ENCODE measurements at places on chromosomes 13 and 19.
A peak's percentile ranks its signal among the peaks of the same experiment; 100 is the strongest.

DNA sequence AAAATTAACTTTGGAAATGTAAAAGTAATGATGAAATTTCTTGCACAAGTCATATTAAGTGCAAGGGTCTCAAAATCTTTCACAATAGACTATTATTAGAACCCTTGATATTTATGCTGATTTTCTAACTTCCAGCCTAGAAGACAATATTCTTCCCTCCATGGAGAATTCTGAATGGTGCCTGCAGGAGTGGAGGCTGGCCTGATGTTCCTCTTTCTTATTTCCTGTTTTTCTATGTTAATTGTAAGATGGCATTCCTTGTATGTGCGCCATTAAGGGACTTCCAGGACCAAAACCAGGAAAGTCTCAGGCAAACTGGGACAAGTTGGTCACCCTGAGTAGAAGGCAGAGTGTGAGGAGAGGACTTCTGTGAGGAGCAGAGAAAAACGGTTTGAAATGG, 294.9 kb downstream of the DLEU7 start:
- DNase-seq = peak; percentile 31

DNA sequence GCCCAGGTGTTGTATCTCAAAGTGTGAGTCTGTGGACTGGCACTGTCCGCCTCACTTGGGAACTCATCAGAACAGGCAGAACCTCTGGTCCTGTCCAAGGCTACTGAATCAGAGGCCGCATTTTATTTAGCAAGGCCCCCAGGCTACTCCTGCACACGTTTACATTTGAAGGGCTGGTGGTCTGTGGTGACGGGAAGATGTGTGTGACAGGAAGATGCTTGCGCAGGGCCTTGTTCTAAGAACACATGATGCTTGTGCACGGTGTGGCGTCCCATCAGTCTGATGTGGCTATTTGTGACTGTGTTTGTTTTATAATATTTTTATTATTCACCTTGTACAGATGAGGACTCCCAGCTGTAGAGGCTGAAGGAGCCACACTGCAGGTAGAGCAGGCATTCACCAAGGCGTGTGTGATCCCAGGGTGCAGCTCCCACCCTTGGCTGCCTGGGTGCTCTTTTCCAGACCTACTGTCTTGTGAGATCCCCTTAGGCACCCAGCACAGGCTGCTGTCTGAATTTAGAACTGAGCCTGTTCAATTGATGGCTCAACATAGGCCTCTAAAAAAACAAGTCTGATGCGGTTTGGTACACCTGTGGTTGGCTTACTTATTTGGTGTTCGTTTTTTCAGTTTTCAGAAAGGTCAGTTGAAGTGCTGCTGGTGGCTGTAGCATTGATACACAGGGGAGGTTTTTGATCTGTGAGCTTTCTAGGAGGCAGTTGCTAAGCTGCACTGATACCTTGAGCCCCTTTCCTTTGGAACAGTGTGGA, 3.1 kb downstream of the SLC25A15 start:
- DNase-seq = no peak

- DNase-seq = no peak
Measured at GRCh38 chr19:40224342-40225150, 1.9 kb downstream of the CCNP start.

- peak; percentile 55 for DNase-seq
Measured at GRCh38 chr13:52921194-52921593, 72.8 kb upstream of the PCDH8 start.

DNA sequence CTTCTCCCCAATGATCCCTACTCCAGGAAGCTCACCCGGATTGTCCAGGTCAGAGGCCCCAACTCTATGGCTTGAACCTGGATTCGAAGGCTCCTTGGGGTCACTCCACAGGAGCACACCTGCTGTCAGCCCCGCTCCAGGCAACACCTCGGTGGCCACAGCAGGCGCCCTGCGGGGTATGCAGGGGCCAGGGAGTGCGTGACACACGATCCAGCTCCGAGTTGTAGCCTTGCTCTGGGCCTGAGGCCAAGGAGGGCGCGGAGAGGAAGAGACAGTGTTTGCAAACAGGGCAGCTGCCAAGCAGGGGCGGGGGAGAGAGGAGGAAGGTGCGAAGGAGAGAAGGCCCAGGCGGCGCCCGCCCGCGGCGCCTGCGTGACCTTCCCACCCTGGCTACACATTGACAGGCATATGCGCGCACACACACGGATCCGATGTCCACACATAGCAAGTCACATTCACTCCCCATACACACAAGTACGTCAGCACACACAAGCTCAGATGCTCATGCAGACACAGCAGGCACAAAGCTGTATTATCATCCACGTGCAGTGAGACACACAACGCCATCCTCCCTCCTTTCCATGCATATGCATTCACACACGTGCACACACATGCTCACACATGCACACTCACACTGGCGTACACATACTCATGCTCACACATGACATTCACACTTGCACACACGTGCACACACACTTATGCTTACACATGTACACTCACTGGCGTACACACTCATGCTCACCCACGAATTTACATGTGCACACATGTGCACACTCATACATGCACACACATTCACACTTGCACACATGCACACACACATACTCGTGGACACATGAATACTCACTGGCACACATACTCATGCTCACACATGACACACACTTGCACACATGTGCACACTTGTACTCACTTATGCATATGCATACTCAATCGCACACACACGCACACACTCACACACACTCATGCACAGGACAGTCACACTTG, 10.4 kb downstream of the SBK2 start:
- peak; percentile 75 for DNase-seq

DNA sequence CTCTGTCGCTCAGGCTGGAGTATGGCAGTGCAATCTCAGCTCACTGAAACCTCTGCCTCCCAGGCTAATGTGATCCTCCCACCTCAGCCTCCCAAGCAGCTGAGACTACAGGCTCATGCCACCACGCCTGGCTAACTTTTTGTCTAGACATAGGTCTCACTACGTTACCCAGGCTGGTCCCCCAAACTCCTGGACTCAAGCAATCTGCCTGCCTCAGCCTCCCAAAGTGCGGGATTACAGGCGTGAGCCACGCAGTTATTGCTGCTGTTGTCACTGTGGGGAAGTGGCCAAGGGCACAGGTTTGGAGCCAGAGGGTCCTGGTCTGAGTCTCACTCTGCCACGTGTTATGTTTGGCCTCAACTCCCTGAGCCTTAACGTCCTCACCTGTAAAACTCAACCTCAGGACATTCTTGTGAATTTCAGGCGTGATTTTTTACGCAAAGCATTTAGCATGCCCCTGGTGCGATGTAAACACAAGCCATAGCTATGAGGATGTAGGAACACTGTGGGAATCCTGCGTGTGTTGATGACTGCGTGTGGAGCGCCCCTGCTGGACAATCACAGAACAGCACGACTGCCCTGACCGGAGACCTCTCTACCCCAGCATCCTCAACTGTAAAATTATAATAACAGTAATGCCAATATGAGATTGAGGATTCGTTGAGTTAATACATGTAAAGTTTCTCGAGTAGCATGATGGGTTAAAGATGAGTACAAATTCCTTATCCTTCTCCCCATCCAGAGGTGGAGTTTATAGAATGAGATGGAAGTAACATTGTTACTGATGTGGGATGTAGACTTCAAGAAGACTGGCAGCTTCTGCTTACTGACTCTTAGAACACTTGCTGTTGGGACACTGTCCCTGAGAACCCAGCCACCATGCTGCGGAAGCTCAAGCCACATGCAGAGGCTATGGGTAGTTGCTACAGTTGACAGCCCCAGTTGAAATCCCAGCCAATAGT, 41.8 kb upstream of the PNMA8B start:
- peak; percentile 55 for DNase-seq

DNA sequence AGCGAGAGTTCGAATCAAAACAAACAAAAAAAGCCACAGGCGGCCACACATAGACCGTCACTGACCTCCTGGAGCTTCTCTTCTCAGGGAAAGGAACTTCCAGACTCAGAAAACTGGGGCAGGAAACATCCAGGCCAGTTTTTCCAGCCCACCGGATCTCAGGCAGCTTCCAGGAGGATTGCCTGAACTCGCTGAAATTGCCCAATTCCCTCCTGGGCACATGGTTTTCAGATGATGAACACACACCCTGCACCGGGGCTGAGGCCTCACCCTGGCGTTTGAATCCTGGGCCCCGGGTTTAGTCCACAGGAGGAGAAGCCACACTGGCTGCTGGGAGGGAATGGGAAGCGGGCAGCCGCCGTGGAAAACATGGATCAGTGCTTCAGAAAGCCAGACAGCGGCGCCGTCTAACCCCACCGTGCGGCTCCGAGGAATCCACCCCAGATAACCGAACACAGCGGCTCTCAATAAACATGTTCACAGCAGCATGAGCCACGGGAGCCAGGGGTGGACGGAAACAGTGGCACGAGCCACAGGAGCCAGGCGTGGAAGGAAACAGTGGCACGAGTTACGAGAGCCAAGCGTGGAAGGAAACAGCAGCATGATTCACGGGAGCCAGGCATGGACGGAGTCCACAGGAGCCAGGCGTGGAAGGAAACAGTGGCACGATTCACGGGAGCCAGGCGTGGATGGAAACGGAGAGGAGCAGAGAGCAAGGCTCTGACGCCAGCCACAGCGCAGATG, 18.2 kb upstream of the PTBP1 start:
- no peak for DNase-seq

- DNase-seq = peak; percentile 21
Measured at GRCh38 chr13:30978981-30979956, 46.8 kb downstream of the TEX26 start.

- no peak for DNase-seq
Measured at GRCh38 chr13:60852886-60853285, 455.9 kb downstream of the TDRD3 start.

GRCh38 chr19:47227352-47228167, 3.4 kb downstream of the BBC3 start:
- DNase-seq = peak; percentile 49

GRCh38 chr13:105990256-105990958, 545.1 kb downstream of the EFNB2 start:
- DNase-seq = no peak

GRCh38 chr13:33367926-33368325, 82.4 kb upstream of the STARD13 start:
- DNase-seq = peak; percentile 83

DNA sequence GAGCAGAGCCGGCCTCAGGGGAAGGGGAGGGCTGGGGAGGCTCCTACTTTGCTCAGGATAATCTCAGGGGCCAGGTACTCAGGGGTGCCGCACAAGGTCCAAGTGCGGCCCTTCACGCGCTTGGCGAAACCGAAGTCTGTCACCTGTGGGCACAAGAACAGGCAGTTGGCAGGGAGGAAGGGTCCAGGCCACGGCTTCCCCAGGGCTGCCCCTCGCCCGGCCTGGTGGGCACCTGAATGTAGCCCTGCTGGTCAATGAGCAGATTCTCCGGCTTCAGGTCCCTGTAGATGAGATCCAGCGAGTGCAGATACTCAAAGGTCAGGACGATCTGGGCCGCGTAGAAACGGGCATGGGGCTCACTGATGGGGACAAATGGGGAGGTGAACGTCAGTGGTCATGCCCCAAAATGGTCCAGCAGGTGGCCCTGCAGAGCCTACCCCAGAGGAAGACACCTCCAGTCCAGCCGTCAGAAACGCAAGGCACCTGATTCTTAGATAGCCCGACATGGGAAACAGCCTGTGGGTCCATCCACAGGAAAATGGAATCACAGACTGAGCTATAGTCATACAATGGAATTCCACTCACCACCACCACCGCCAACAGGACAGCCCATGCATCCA, 7.1 kb upstream of the SAMD1 start:
- DNase-seq = no peak

- DNase-seq = no peak
Measured at GRCh38 chr13:97786510-97786909, 167.0 kb upstream of the IPO5 start.

DNA sequence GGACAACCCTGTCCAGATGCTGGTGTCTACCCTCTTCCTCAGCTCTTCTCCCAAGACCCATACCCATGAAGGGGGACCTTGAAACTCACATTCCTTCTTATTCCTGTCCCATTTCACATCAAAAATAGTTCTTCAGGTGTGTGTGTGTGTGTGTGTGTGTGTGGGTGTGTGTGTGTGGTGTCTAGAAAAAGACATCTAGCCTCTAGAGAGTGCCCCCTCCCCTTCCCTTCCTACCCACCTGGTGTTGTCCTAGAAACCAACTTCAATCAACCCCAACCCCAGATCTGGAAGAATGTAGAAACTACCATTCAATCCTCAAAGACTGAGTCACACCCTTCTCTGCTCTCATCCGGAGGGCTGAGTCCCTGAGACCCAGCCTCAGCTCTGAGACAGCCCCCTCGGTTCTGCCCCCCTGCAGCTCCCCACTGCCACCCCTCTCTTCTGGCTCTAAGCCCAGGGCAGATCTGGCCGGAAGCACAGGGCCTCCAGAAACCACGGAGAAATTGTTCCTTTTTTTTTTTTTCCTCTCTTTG, 3.5 kb downstream of the KCNN4 start:
- DNase-seq = peak; percentile 96

GRCh38 chr13:20431687-20432384, 93.8 kb downstream of the CRYL1 start:
- no peak for DNase-seq

- DNase-seq = no peak
Measured at GRCh38 chr19:31937983-31938382, 407.4 kb upstream of the ZNF507 start.

DNA sequence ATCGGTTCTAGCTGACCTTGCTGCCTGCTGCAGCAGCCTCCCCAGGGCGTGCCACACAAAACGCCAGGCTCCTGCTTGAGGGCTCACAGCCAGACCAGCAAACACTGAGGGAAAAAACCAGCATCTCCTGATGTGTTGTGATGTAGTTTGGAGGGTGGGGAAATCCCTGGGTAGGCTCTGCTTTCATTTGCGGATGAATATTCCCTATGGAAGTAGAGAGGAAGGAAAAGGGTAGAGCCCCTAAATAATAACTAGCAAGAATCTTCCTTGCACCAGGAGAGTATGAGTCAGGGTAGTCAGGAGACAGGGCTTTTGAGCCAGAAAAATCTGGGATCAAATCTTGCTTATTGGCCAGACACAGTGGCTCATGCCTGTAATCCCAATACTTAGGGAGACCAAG, 545.3 kb downstream of the RFC3 start:
- DNase-seq = no peak

DNA sequence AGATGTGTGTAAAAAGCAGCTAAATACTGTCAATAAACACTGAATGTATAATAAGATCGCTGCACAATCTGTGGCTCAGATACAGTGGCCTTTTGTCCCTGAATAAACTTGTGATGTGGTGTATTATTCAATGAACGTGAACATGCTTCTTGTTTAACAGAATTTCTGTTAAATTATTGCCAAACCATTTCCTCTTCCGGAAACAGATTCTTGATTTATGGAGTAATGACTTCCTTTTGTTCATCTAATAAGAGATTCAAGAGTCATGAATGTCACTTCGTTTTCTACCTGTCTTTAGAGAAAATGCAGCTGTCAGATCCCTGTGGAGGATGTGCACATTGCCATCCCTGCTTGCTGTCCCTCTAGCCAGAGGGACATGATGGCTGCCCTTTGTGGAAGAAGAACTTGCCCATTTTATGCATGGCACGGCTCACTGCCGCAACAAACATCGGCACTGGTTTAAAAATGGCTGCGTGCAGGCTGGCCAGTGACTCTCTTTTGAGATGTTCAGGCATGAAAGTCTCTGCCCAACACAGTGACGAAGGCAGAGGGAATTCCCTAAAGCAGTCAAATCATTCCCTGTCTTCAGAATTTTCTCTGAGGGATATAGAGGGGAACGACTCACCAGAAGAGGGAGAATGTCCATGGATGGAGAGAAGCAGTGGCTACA, 3.1 kb upstream of the TNFSF13B start:
- peak; percentile 81 for DNase-seq
